ENCODE measurements at places on chromosomes 2 and 18. TPM values are rescaled to one million over a fixed set of nuclear protein-coding genes. Genes with fewer than 3 reads are reported as not detected.

DNA sequence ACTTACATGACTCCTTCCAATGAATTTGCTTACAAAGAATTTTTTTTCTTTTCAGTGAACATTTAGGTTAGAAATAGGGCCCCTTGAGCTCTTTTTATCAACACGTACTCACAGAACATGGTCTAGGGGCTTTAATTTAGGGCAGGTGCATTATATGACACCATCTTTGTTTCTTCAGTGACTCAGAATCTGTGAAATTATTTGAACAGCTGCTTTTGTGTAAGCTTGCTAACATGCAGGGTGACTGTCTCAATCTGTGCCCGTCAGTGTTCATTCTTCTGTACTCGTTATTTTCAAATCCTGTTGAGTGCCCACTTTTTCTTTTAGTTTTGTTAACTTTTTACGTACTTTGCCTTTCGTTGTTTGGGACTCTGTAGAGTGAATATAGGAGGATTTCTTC lies 52.8 kb upstream of the CABYR start:
- no peak for DNase-seq

GRCh38 chr2:23489471-23490322 lies 104.7 kb downstream of the KLHL29 start:
- DNase-seq: no peak

DNA sequence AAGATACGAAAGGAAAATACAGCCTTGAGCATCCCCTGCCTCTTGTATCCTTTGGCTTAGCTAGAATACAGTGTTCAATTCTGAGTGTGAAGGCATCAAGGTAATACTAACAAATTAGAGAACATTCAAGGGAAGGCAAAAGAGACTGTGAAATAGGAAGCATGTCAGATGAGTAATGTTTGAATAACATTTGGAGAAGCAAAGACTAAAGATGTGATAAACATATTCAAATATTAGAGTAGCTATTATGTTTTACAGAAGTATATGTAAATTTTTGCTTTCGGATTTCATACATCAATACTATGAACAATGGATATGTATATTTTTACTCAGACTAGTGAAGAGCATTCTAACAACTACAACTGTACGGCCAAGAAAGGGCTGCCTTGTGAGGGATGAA lies 161.7 kb upstream of the FN1 start:
- no peak for DNase-seq

- DNase-seq: no peak
These were observed 401.2 kb upstream of the SOX11 start for GRCh38 chr2:5290900-5291546.

GRCh38 chr2:130303169-130303568 lies 39.5 kb upstream of the IMP4 start:
- DNase-seq: no peak

DNA sequence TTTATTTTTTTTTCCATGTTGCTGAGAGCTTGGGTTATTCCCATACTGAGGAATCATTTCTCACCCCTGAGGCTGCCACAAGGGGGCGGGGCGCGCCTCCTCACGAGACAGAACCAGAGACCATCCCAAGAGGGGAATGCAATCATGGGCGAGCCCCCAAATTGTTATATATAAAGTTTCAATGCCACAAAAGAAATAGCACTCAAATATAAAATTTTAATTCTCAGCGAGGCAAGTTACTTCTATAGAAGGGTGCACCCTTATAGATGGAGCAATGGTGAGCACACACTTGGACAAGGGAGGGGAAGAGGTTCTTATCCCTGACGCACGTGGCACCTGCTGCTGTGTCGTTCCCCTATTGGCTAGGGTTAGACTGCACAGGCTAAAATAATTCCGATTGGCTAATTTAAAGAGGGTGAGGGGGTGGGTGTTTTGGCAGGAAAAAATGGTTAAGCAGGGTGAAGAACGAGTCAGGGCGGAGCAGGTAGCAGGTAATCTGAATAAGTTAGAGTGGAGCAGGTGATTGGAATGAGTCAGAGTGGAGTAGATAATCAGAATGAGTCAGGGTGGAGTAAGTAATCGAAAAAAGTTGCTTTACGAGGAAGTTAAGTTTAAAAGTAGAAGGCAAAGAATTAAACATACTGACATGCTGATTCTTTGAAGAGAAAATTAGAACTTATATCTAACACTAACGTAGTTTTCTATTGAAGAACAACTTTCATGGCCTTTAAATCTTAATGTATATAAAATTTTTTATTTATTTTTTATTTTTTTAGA lies 177.5 kb downstream of the MTCL1 start:
- no peak for DNase-seq

DNA sequence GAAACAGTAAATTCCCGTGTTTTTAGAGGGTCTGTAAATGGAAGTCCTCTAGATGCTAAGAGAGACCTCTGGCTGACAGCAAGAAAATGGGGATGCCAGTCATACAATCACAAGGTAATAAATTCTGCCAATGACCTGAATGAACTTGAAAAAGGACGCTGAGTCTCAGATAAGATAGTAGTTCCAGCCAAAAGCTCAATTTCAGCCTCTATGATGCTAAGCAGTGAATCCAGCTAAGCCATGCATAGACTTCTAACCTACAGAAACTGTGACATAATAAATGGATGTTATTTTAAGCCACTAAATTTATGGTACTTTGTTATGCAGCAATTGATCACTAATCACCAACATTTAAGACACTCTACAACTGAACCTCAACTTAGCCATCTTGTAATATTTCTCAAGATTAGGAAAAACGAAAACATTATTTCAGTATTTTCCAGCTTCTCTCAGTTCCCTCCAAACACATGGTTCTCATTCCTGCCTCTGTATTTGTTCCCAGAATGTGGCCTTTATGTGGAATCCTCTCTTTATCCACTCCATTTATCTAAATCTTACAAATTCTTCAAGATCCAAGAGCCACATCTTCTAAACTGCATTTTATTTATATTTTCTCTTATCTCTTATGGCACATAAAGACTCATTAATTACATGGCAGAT lies 331.1 kb downstream of the GULP1 start:
- no peak for DNase-seq

CAPG gene
- 188 TPM for polyA plus RNA-seq

PHOSPHO2 gene
- polyA plus RNA-seq: 8.7 TPM

ANTXR1 gene
- polyA plus RNA-seq: 29.1 TPM

All from hepatocyte (in vitro differentiated cells).